ENCODE measurements at places on chromosomes 6 and 20.

- DNase-seq = peak; percentile 36
These were observed 280.0 kb downstream of the ARHGAP18 start for GRCh38 chr6:129429956-129430355.

GRCh38 chr6:125485757-125486156, 184.0 kb upstream of the HDDC2 start:
- no peak for DNase-seq

DNA sequence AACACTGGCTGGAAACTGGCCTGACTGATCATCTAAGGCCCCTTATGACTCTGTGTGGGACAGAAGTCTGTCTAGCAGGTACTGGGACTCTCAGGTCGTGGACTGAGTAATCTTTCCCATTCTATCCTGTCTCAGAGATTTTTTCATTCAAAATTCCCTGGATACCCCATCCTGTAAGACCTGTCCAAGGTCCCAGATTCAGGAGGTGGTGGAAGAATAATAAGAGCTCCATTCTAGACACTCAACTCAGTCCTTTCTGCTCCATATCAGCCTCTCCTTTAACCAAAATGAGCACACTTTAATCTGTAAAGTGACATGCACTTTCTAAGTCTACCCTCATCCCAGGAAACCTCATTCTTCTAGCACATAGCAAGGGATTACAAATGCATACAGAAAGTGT, 82.5 kb upstream of the MRPS10 start:
- DNase-seq = no peak

DNA sequence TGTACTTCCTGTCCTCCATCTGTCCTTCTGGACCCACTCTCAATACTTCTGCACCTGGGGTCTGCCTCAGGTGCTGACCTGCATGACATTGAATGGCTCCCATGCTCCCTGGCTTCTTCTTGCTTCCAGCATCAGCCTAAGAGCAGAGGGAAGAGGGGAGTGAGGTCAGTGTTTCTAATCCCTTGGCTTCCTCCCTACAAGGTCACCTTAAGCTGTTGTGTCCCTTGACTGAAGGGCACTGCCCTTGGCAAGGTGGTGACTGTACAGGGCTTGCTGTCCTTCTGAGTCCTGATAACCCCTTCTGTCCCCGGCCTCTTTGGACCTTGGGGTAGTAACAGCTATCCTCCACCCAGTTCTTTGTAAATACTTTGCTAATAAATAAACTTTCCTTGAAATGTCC, 9.6 kb downstream of the HLA-DMB start:
- no peak for DNase-seq

GRCh38 chr6:99589290-99589672, 17.4 kb upstream of the PRDM13 start:
- no peak for DNase-seq

- no peak for DNase-seq
These were observed 15.0 kb downstream of the RAB23 start for GRCh38 chr6:57207141-57207540.

DNA sequence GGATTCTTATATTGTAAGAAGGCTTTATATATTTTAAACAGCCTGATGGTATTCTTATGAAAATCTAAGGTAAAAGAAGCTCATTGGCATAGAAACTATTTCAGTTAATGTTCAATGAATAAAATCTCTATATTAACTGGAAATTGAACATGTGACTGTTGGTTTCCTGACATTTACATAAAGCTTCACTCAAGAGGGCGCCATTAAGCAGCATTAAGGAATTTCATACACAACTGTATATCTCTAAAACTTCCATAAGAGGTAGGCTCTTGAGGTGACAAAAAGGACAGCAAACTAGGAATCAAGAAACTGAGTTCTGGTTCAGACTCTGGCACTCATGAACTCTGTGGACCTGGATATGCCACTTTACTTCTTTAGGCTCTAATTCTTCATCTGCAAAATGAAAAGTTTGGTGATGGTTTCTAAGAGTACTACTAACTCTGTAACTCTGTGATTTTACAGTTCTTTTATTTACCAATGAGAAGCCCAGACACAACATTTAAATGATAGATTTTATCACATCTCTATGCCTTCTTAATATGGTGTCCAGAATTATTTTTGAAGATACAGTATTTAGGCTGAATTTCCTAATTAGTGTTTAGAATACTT, 147.5 kb downstream of the FLRT3 start:
- peak; percentile 14 for DNase-seq

DNA sequence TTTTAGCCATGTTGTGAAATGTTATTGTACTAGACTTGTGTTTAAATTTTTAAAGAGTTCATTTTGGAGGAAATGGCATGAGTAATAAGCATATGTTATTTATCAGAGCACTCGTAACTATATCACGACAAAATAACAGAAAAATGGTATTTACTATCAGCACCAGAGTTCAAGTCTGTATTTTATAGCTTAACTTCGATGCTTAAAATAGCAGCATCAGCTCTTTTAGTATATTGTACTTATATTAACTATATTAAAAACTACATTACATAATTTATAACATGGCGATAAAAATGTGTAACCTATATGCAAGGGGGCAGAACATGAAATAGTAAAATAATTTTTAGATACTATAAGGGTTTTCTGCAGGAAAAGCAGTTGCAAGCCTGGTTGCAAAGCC, 52.9 kb downstream of the ABRACL start:
- DNase-seq = peak; percentile 6

DNA sequence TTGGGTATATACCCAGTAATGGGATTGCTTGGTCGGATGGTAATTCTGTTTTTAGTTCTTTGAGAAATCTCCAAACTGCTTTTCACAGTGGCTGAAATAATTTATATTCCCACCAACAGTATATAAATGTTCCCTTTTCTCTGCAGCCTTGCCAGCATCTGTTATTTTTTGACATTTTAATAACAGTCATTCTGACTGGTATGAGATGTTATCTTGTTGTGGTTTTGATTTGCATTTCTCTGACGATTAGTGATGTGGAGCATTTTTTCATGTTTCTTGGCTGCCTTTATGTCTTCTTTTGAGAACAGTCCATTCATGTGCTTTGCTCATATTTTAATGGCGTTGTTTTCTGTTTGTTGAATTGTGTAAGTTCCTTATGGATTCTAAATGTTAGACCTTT, 641.6 kb downstream of the HACE1 start:
- DNase-seq = no peak

- no peak for DNase-seq
These were observed 501.8 kb upstream of the SULF2 start for GRCh38 chr20:48287021-48287494.

DNA sequence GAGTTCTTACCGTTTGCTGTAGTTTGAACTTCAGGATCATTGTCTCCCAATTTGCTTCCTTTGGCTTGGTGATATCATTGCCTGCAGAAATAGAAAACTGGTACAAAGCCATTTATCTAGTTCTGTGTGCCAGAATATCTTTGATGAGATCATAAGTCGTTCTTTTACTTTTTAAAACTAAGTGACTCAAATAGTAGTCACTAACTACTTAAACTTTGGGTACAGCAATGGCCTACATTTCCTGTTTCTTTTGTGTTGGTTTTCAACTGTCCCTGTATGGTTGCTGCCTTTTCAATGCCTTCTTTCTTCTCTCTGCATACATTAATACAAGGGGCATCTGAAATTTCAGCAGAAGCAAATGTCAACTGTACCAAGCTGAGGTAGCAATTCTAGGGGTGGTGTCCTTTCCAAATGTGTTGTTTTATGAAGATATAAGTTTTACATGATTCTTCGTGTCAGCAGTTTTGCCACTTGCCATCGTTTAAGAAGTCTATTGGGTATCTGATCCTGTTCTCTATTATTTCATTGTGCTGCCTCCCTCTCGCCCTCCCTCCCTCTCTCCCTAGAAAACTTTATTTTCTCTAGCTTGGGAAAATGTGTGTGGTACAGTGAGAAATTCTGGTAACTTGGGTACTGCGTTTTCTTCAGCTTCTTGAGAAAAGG, 238.5 kb downstream of the FARS2 start:
- DNase-seq = no peak

GRCh38 chr6:215335-216034, 76.8 kb upstream of the DUSP22 start:
- no peak for DNase-seq
